ENCODE measurements at places on chromosomes 2 and 18.

DNA sequence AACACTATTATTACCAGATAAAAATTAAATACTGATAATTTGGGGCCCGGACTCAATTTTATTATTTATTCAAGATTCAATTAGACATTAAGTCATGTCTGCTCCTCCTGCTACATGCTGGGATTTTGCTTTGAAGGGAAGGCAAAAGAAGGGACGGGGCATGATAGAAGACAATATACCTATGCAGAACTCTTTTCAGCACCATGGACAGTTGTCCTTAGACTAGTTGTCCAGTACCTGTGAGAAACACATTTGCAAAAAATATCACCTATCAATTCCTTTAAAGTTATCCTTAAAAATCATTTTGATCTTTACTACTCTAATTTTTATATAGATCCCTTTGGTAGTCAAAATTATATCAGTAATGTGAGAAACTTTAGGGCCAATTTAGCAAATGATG, 100.2 kb upstream of the SULT1C3 start:
- no peak for DNase-seq

GRCh38 chr2:60819155-60819862, 62.1 kb upstream of the REL start:
- DNase-seq: no peak

- peak; percentile 62 for DNase-seq
Observed at GRCh38 chr2:155223781-155224406, 525.4 kb downstream of the KCNJ3 start.

DNA sequence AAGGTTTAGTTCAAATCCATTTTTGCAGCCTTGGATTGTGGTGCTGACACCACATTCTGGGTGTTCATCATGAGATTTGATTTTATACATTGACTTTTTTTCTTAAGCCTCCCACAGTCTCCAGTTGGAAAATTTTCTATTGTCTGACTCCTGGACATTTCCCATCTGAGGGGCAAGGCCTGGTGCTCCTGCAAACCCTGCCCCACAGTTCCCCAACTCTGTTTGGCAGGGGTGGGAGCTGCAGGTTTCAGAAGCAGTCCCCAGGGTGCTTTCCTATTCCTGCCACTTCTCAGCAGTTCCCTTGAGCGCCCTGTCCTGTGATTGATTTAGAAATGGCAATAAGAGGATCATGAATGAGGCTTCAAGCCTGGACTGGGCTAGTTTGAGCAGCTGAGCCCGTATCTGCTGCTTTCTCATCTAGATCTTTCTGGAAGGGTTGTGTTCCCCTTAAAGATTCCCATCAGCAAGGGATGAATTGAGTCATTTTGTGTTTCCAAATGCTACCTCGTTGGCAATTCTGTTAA, 77.0 kb downstream of the CIB4 start:
- DNase-seq: peak; percentile 9

GRCh38 chr2:15800495-15801329, 139.6 kb upstream of the MYCN start:
- no peak for DNase-seq

GRCh38 chr18:36128907-36129299, 237 bp downstream of the SLC39A6 start:
- DNase-seq: no peak

DNA sequence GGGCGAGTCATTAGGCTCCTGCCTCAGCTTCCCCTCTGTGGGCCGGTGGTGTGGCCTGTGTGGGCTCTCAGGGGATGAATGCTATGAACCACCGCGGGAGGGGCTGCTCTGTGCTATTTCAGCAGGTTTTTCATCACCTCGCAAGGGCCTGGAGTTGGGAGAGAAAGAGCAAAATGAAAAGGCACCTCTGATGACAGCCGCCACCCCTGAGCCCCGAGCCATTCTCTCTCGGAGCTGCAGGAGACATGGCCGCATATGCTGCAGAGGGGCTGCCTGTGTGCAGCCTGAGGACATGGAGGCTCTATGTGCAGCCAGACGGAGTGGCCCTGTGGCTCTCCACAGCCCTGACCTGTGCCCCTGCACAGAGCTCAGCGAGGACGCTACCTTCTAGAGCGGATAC, 96.2 kb upstream of the CTDP1 start:
- no peak for DNase-seq

DNA sequence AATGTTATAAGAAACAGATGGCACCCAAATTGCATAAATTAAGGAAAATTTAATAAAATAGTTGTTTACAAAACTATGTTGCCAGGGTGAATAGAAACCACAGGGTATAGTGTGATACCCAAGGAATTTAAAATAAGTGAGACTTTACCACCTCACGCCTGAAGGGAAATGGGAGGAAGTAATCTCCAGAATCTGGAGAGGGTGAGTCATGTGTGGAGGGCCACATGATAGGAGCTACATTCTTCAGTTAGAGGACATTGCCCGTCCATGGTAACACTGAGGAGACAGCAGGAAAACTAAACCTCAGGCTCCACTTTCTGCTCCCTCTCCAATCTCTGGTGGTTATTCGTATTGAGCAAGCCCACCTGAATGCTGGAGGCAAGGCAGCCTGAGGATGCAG, 97.2 kb upstream of the NXPH2 start:
- DNase-seq: no peak

- peak; percentile 76 for DNase-seq
Observed at GRCh38 chr2:2735041-2735440, 404.0 kb upstream of the MYT1L start.

DNA sequence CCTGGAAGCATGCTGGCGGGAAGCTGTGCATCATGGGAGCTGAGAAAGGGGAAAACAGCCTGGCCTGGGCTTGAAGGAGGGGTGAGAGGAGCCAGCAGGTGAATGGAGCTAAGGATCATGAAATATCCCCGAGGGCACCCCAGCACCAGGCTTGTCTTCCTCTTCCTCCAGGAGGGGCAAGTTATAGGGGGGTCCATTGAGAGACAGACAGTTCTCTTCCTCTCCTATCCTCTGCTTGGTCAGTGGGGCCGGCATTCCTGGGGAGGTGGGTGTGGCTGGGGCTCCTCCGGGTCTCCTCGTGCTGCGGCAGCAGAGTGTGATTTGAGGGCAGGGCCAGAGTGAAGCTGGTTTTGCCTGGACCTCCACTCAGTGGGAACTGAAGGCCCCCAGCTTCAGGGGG, 78.9 kb downstream of the LIPG start:
- DNase-seq: no peak

- no peak for DNase-seq
Observed at GRCh38 chr2:20111311-20112131, 60.1 kb upstream of the LAPTM4A start.
